ENCODE measurements at places on chromosomes 12 and 14.

DNA sequence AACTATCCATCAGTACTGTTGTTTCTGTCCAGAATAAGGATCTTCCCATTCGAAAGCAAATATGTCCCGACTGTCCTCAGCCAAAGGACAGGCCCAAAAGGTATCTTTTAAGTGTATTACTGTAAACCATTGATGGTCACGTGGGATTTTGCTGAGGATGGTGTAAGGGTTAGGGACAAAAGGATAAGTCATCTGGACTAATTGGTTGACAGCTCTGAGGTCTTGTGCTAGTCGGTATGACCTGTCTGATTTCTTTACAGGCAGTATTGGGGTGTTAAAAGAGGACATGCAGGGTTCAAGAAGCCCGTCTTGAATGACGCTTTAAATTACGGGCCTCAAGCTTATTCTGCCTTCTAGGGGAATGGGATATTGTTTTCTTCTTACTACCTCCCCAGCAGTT is 24.4 kb downstream of the CLEC2A start:
- no peak for DNase-seq

DNA sequence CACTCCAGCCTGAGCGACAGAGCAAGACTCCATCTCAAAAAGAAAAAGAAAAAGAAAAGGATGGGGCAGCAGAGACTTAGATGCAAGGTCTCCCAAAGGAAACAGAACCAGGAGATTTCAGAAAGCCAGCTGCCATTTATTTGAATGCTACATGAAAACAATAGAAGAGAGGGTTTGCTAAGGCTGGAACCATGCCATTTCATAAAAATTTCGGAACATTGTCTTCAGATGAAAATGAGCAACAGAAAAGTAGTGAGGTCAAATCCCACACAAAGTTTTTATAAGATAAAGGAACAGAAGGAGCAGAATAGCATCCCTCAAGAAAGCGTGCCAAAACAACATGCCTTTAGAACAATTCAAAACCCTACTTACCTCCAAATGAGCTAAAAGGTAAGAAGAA is 175.3 kb downstream of the ETV6 start:
- DNase-seq = no peak

GRCh38 chr14:99964979-99965378 is 100.2 kb upstream of the EVL start:
- DNase-seq = no peak

DNA sequence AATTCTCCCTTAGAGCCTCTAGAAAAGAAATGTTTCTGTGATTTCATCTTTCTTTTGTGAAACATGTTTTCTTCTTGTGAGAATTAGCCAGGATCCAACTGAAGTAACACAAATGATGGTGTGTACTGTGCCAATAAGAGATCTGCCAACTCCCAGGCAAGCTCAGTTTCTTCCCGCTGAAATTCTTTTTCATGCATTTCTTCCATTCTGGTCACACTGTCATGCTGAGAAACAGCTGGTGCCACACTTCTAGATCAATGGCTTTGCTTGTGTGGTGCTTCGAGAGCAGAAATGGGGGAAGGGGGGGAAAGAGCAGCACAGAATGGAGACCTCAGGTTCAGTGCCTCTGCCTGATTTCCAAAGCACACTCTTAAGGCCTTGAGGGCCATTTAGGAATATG is 41.4 kb upstream of the FGF6 start:
- DNase-seq = no peak

DNA sequence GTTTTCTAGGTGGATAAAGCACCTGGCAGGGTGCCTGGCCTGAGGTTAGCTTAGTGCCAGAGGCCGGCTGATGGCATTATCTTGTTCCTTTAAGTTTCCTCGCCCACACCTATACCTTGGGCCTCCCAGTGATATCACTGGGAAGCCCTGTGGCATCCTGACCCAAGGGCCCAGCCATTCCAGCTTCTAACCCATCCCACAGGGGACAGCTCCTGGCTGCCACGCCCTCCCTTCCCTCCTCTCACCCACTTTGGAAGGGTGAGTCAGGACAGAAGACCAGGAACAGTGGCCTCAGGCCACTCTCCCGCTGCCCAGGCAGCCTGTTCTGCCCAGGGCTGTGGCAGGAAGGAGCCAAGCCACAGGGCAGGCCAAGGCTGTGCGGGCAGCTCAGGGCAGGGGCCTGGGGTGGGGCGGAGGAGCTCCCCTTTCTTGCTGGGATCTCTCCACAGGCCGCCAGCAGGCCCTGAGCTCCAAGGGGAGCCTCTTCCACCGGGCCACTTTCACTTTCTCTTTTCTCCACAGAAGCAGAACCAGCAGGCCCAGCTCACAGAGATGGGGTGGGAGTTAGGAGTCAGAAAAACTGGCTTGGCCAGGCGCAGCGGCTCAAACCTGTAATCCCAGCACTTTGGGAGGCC is 75.1 kb downstream of the IRF2BPL start:
- DNase-seq = no peak

GRCh38 chr14:76770521-76771436 is 9.5 kb downstream of the VASH1 start:
- no peak for DNase-seq

- no peak for DNase-seq
Measured at GRCh38 chr14:94028450-94028826, 2.3 kb downstream of the OTUB2 start.

- no peak for DNase-seq
Measured at GRCh38 chr14:75277815-75278421, 710 bp upstream of the FOS start.

GRCh38 chr14:103121846-103122584 is 1.2 kb upstream of the TNFAIP2 start:
- DNase-seq = peak; percentile 13

DNA sequence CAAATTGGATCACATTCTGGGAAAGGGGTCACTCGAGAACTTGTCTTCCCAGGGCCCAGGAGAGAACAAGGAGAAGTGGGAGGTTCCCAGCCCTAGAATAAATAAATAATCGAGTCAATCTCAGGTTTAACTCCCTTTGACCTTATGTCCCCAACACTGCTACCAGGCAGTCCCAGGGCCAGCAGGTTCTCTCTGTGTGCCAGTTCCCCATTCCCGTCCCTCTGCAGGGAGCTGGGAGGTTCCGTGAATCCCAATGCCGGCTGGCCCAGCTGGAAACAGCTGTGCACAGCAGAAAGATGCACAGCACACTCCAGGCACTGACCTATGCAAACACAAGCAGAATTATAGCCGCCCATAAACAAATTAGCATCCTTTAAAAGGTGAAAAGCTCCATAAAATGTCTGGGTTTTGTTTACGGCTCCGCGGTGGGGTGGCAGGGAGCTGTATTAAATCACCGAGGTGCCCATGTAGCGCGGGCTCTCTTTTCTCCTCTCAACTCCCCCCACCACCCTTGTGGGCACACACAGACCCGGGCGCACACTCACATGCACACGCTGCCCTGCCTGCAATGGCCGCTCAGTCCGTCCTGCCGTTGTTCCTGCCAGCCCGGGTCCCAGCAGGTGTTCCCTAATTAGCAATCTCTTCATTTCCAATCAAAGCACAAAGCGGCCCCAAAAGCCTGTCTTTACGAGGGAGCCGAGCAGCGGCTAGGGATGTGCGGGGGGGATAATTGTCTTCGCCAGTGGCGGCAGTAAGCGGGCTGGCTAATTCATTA is 46.6 kb upstream of the ESRRB start:
- DNase-seq = no peak

DNA sequence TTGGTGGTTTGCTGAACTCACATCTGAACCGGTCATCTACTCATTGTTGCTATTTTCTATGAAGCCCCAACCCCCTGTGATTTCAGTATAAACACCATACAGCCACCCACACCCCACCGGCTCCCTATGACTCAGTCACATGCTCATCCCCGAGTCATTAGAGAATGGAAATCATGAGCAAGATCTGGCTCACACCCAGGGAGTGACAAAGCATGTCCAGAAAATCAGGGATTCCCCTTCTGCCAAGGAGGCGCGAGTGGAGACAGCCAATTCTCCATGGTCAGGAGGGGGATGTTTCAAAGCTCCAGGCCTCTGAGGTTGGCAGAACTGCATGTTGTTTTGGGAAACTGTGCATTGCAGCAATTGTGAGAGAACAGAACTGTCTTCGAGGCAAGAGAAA is 657.5 kb upstream of the TBX3 start:
- DNase-seq = no peak

GRCh38 chr12:12091977-12092663 is 21.4 kb downstream of the BCL2L14 start:
- DNase-seq = peak; percentile 53

DNA sequence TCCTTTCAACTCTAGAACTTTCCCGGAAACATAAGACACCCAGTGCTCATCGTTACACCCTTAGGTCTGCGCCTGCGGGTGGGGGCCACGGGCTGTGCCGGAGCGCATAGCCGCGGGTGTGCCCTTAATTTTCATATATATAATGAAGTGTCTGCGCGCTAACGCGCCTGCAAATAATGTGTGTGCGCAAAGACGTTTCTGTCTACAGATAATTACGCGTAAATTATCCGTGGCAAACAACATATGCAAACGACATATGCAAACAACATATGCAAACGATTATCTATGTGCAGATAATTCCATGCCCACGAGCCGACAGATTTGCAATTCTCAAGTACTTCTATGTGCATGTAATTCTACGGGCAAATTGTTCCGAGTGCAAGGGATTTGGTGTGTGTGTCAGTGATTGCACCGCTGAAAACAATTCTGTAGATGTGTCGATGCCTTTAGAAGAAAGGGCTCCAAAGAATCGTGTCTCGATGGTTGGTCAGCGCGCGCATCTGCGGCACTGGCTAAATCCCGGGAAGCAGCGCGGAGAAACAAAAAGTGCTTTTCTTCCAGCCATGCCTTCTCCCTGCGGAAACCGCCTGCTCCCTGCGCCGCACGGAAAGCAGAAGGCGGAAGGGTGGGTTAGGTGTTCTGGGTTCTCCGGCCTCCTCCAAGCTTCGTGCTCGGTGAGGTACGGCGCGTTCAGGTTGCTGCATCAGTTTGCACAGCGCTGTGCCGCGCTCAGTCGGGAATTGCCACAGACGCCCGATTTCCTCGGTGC is 34.5 kb upstream of the TBX5 start:
- no peak for DNase-seq

- DNase-seq = no peak
Measured at GRCh38 chr14:101225157-101226152, 321.9 kb upstream of the RTL1 start.

DNA sequence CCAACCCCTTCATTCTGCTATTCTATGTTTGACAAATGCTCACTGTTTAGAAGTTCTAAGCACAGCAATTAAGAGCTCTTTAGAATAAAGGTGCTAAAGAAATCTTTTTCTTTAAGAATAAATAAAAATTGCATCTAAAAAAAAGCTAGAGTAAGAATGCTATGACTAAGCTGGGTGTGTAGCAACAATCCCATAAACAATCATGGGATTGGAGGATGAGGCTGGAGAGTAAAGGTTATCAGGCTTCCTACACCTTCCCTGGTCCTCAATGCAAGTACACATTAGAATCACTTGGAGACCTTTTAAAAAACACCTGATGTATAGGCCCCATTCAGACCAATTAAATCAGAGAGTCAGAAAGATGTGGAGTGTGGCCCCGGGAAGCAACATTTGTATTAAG is 88.3 kb downstream of the CIT start:
- DNase-seq = no peak

DNA sequence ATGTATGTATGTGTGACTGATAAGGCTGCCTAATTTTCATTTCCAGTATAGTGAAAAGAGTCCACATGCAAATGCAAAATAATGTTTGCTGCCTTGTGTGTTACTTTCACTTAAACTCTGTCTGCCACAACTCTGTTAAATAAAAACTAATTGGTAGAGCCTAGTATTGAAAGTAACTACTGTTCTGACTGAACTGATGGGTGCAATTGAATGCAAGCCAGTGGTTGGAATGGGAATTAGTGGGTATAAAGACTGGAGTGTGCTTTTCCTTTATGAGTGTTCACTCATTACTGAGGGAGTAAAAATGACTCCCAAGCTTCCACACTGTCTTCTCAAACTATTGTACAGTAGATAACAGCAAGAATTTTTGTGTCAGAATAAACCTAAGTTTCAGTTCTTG is 571.0 kb downstream of the TMTC2 start:
- no peak for DNase-seq

DNA sequence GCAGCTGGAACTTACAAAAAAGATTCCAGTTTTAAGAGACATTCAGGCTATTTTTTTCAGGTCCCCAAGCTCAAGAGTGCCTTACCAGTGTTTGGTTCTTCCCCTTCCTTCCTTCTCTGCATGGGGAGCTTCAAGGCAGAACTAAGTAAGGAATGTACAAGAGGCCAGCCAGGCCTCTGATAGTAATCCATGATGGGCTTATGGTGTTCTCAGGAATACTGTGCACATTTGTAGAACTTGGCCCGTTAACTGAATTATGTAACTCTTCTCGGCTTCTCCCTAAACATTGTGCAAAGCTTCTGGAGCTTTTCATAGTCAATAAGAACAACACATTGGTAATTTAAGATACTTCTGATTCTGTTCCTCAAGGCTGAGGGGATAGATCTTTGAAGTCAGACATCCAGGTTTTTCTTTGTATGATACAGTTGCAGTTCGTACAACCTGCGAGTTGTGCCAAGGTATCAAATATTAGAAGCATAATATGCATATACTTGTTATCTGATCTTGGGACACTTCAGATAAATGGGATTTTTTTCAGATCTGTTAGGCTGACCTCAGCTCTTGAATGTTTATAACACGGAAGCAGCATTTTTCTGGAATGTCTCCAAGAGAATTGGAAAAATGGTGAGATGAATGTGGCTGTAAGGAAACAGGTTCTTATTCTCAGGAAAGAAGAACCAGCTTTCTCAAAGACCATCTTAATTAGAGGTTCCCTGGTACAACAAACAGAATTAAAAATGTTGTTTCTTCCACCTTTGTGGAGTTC is 148.6 kb downstream of the ANO4 start:
- no peak for DNase-seq

DNA sequence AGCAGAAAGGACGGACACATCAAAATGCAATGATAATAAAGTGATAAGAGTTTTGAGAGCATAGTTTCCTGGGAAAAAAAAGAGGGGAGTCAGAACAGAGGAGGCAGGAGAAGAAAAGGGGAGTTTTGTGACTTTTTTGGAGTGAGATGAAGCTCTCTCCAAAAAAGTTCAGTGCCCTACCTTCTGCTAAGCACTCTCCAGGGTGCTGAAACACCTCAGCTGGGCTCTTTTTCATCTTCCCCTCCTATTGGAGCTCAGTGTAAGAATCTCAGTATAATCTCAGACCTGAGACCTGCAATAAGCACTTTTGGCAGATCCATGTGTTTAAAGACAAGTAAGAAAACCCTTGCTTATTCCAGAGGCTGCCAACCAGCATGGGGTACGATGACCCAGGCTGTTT is 58.9 kb upstream of the SRRM4 start:
- no peak for DNase-seq

GRCh38 chr12:1838994-1839365 is 18.6 kb downstream of the LRTM2 start:
- DNase-seq = no peak

DNA sequence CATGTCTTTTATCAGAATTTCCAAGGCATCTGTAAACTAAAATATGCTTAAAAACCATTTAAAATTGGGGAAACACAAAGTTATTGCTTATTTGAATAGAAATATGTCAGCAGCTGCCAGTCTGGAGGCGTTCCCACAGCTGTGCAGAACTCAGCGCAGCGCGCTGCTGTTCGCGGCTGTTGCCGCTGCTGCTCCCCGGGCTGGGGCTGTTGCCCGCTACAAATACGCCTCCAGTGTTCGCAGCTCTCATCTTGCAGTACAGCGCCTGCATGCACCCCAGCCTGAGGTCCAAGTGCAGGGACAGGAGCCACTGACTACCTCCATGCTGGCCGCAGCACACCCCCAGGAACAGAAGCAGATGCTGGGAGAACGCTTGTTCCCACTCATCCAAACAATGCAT is 216.2 kb downstream of the SLC16A7 start:
- no peak for DNase-seq

Data from NCI-H446 treated with DMSO at 0.1 percent for 48 hours (cell line).